DMS 273 treated with DMSO at 0.1 percent for 48 hours (cell line): ENCODE measurements at places on chromosomes 4 and X.

DNA sequence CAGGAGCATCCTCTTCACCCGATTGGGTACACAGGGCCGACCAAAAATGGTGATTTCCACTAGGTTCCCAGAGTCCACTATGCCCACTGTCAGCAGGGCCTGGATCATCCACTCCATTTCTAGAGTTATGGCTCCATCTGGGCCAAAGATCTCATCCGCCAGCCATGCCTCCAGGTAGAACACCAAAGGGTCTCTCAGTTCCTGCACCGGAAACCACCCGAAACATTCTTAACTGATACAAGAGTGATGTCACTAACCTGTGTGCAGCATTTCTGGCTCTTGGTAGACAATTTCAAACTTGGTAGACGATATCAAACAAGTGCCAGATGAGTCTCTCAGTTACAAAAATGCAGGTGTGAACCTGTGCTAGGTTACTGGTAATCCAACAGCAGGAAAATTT is 306.1 kb downstream of the BCOR start:
- no peak for DNase-seq

DNA sequence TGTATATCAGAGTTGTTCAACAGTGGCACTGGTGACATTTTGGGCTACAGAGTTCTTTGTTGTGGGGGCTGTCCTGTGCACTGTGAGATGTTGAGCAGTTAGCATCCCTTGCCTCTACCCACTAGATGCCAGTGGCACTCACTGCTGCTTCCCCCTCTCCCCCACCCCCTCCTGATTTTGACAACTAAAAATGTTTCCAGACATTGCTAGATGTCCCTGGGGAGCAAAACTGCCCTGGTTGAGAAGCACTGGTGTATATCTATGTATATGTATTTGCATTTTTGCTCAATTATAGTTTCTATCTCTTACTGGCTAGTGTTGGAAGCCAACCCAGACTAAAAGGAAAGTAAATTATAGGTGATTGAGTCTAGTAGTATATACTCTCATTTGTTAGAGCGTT is 2.4 kb downstream of the TMEM131L start:
- DNase-seq, result no peak

- peak; percentile 32 for DNase-seq
Measured at GRCh38 chr4:97953171-97953941, 189.9 kb downstream of the STPG2 start.

DNA sequence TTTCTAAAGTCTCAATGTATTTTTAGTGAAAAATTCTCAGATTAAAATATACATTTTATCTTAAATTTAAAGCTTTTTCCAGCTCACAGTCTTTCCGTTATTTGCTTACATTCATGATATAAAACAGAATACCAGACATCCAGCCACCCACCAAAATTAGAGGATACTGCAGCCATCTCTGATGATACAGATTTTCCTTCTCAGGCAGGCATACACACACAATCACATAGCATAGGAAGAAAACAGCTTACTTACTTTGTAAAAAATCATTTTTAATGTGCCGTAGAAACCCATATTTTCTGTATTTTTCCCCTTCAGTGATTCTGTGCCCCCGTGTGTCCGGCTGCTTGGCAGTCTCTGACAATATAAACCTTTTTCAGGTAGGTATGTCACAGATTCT is 183.7 kb downstream of the FBXW7 start:
- DNase-seq, result no peak

- DNase-seq, result no peak
Measured at GRCh38 chrX:40462795-40463194, 118.0 kb upstream of the ATP6AP2 start.
